ENCODE measurements at places on chromosomes 2 and 18.

- DNase-seq = peak; percentile 28
Observed at GRCh38 chr2:173048897-173049661, 26.6 kb upstream of the MAP3K20 start.

DNA sequence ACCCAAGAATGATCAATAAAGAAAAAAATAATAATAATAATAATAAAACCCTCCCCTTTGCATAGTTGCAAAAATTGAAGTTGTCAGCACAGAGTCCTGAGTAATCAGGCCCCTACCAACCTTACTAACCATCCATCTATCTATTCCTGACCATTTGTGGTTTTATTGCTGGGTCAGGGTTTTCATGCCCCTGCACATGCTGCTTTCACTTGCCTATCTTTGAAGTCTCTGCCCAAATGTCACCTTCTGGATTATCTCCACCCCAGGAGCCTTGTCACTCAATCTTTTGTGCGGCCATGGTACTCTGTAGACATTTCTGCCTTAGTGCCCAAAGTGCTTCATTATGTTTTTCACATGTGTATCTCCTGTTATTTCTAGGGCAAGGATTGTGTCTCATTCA is 35.1 kb downstream of the SLC30A6 start:
- DNase-seq = no peak

DNA sequence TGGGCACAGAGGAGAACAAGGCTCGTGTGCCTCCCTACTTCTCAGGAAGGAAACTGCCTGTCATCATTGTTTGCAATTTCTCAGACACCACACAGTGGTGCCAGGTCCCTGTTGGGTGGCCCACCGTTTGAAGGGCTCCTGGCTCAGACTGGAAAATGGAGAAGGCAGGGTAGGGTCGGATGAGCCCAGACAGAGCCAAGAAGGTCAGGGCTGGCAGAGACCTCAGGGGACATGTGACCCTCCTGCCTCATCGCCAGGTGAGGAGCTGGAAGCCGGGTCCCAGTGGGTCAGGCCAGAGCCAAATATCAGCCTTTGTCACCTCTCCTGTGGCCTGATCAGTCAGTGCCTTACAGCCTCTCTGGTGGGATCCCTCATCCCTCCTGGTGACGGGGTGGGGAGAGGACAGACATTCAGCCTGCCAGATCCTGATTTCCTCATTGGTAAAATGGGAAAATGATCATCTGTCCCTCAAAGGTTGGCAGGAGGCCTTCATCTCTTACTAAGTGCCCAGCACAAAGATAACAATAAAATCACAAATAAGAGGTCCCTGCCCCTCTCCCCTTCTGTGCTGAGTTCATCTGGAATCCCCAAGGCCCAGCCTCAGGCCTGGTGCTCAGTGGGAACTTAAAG is 117.6 kb downstream of the CAPN13 start:
- no peak for DNase-seq

DNA sequence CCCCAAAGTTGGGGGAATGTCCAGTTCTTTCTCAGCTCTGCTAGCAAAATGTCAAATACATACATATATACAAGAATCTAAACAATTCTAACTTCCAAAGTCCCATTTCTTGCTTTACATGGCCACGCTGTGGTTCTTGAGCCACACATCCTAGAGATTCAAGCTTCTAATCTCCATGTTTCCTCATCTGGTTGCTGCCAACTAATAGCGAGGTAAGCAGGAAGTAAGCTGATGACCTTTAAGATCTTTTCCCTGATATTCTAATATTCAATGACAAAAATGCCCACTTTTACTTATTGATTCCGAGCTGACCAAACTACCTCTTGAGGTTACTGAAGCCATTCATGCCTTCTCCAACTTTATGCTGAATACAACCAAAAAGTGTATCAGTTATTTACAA is 3.3 kb downstream of the VPS54 start:
- no peak for DNase-seq

- DNase-seq = no peak
Observed at GRCh38 chr18:10041180-10041579, 127.4 kb downstream of the VAPA start.

DNA sequence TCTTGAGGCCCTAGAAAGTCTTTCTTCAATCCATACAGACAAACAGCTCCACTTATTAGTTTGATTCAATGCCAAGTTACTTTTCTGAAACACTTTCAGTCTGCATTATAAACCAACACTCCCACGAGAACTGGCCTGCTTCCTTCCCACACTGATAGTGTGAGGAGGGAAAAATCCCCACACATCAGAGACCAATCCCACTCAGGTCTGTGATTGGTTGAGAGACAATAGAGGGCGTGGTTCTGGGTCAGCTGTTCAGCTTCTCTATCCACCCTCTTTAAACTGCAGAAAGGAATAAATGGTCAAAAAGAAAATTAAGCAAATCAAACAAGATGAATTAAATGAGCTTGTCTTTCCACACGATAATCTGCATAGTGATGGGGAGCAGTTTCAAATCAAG is 152.5 kb downstream of the NRP2 start:
- DNase-seq = no peak

- DNase-seq = no peak
Observed at GRCh38 chr2:126933711-126934091, 35.0 kb downstream of the TEX51 start.

- DNase-seq = no peak
Observed at GRCh38 chr18:564708-565561, 15.2 kb upstream of the CETN1 start.

GRCh38 chr2:124315221-124315880 is 290.3 kb downstream of the CNTNAP5 start:
- DNase-seq = no peak

GRCh38 chr2:88753833-88754584 is 62.5 kb downstream of the RPIA start:
- DNase-seq = no peak

GRCh38 chr2:11753452-11753885 is 7.0 kb downstream of the LPIN1 start:
- DNase-seq = no peak

- DNase-seq = no peak
Observed at GRCh38 chr18:22293417-22293816, 124.0 kb downstream of the GATA6 start.

DNA sequence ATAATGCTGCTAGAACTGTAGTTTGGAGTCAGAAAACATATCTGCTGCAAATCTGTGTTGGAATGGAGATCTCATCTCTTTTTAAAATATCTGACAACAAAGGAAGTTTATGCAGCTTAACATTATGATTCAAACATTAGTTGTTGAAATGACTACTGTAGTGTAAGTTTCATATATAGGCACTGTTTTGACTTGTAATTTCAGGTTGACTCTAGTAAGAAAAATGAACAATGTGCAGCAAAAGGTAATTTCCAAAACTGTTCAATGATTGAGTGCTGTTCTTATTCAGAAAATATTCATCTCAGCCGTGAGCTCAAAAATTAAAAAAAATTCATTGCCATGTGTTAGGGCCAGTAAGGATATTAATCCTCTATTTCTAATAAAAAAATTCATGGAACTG is 48.5 kb downstream of the CCDC138 start:
- DNase-seq = no peak

DNA sequence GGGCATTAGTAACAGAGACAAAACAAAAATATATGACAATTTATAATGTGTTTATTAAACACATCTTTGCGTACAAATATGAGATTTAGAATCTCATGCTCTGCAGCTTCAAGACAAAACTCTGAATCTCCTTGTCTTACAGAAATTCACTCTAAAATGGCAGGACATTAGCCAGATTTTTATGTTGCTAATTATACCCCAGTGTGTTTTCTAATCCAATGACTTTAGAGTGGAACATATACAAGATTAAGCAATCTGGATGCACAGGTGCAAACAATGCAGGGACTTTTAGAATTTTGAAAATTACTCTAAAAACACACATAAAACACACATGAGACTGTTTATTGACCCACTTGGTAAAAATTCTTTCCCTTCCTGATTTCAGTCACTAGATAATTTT is 85.9 kb downstream of the CALCRL start:
- no peak for DNase-seq

DNA sequence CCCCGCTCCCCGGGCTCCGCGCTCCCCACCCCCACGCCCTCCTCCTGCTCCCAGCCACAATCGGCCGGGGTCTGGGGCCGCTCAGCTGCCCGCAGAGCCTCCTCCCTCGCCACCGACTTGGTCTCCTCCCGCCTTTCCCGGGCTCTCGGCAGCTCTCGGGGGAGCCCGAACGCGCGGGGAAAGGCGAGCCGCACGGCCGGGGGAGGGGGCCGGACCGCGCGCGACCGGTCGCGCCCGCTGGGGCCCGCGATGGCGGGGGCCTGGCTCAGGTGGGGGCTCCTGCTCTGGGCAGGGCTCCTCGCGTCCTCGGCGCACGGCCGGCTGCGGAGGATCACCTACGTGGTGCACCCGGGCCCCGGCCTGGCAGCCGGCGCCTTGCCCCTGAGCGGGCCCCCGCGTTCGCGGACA is 327 bp downstream of the LTBP1 start:
- no peak for DNase-seq

DNA sequence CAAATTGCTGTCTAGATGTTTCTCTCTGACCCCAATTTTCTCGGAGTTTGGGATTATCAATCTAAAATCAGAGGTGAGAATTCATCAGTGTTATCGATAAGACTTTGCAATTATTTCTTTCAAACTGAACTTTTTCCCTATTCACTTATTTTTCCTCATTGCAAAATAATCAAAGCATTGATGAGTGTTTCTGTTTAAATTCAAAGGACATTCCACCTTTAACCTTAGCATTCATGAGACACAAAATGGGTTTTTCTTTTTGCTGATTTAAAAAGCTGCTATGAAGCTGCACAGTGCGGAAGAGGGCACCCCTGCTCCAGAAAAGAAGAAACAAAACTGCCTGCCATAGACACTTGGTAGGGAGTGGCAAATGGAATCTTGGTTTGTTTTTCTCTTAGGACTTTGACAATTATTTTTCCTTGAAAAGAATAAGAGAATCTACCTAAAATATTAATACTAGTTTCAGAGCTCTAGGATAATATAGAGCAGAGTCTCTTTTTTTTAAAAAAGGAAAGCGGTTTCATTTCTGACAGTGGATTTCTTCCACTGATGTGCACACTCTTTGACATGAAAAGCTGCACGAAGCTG is 203.4 kb downstream of the TGIF1 start:
- DNase-seq = no peak

DNA sequence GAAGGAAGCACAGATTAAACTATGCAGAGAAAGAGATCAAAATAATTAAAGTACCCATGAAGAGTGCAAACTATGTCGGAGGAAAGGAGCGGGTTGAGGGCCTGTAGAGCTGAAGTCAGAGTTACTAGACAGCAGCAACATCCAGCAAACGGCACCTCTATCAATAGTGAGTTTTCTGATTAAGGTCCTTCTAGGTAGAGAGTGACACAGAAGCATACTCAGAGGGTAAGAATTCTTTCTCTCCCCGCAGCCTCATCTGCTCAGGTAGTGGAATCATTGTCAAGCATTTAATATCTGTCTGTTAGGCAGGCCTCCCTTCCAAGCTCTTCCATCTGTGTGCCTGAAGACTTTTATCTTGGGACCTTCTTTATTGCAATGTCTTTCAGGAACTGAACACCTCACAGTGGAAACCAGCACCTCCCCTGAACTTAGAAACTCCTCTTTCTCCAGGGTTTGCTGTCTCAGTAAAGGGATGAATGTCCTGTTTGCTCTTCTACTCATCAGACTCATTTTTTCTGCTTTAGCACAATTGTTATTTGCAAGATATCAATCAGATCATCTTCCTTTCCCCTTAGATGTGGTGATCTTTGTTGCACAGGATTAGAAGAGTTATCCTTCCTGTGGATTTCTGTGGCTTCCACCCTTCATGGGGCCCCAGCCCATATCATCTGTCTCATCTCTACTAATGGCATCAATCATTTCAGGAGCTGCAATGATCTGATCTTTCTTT is 28.8 kb downstream of the SP140 start:
- DNase-seq = peak; percentile 22

DNA sequence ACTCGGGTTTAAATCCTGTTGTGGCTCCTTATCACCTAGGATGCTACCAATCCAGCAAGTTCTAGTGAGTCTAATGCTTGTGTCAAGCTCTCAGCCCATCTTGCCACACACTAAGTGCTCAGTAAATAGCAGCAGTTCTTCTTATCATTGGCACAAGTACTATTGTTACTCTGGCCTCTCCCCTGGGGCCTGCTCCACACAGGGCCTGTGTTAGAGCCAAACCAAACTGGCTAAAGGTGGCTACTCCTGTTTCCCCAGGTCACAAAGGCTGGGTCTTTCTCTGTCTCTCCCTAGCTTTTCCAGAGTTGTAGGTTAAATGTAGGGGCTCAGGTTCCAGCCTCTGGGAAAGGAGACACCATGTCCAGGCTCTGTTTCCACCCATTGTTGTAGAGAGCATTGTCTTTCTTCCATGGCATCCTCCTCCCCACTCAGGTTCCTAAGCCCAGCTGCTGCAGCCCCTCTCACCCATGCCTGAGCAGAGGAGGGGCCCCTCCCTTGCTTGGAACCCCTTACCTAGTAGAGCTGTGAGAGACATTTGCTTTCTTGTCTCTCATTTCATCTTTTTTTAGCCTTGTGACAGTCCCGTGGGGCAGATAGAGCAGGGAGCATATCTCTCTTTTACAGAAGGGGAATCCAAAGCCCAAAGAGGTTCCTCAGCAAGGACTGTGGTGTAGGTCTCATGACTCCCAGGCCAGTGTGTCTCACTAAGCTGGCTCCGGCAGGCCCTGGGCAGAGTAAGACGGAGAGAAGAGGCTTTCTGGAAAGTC is 56.4 kb upstream of the OTOF start:
- no peak for DNase-seq

DNA sequence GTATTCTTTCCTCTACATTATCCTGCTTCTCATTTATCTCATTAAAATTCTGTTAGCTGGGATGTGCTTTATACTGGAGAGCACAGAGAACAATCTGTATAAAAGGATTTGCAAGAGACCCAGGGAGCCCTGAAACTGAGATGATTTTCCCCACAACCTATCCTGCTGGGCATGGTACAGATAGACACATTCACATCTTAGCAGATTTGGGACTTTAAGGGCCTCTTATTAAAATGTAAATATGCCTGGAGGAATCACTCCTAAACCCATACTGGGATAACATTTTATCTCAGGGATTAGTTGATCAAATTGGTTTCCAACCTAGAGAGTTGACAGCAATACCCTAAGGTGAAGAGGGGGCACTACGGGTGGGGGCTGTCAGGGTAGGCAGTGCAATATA is 45.5 kb downstream of the AOX1 start:
- DNase-seq = no peak

- no peak for DNase-seq
Observed at GRCh38 chr18:11860594-11861450, 9.6 kb downstream of the CHMP1B start.

- no peak for DNase-seq
Observed at GRCh38 chr2:42424033-42424432, 63.0 kb upstream of the COX7A2L start.

DNA sequence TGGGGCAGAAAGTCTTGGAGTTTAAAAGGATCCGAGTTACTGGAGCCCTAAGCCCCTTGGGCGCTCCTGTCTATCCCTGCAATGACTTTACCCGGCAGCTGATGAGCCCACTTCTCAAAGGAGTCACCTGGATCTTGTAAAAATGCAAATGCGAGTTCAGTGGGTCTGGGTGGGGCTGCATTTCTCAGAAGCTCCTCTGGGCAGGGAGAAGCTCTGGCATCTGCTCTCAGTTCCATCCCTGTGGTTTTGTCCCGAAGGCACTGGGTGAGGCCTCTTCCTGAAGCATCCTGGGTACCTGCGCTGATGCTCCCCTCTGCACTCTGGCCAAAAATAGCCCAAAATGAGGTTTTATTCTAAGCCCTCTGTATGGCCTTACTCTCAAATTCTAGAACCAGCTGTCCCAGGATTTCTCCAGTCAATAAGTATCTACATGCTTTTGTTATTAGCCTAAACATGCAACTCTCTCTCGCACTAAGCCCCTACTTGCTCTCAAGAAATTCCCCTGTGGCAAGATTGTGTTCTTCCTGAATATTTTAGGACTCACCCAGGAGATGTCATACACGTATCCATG is 167.8 kb upstream of the APCDD1 start:
- no peak for DNase-seq

GRCh38 chr2:10036095-10036884 is 7.1 kb upstream of the KLF11 start:
- peak; percentile 26 for DNase-seq
